ENCODE measurements at places on chromosomes 3 and 15. TPM values are rescaled to one million over a fixed set of nuclear protein-coding genes. Genes with fewer than 3 reads are reported as not detected.

Gene MUC20
- total RNA-seq: 16.3 TPM

Gene RASL12
- total RNA-seq: 0.56 TPM

Gene AAGAB
- total RNA-seq: 13.6 TPM

Gene CHST2
- 1.2 TPM for total RNA-seq

Gene CSK
- 33.8 TPM for total RNA-seq

Gene PHC3
- total RNA-seq: 32.6 TPM

Gene ABCC5
- 7.6 TPM for total RNA-seq

Gene REC114
- total RNA-seq: not detected

Gene ARNT2
- 0.48 TPM for total RNA-seq

Gene FAM131A
- 3.1 TPM for total RNA-seq

Gene NOX5
- total RNA-seq: not detected

Gene NUP210
- 17.7 TPM for total RNA-seq

Gene LDHAL6B
- not detected for total RNA-seq

Gene SEMA6D
- total RNA-seq: 0.87 TPM

Gene VWA5B2
- total RNA-seq: not detected

Gene SETD2
- 20.3 TPM for total RNA-seq

Gene DAPK2
- 6.1 TPM for total RNA-seq

Gene FRMD5
- not detected for total RNA-seq

Gene AQP9
- 72.9 TPM for total RNA-seq

Gene SYNM
- total RNA-seq: 3.2 TPM

Gene UBL7
- total RNA-seq: 16.7 TPM

Gene PPP1R14D
- total RNA-seq: not detected

Gene PLA1A
- total RNA-seq: 24.7 TPM

Gene COLQ
- total RNA-seq: 1.00 TPM

Gene EFCC1
- 0.39 TPM for total RNA-seq

Gene ZNF620
- 1.4 TPM for total RNA-seq

Gene CLSTN2
- 1.0 TPM for total RNA-seq

Gene ABHD6
- total RNA-seq: 64.3 TPM

Gene KLF15
- total RNA-seq: 68.7 TPM

Gene MYH15
- not detected for total RNA-seq

Gene NAALADL2
- 2.1 TPM for total RNA-seq

Gene ALPK3
- 1.3 TPM for total RNA-seq

Gene PLSCR5
- not detected for total RNA-seq

Gene CFAP44
- 2.3 TPM for total RNA-seq

Gene C15orf40
- total RNA-seq: 7.8 TPM

Gene PLSCR2
- total RNA-seq: not detected

Gene ZDHHC23
- total RNA-seq: 12.6 TPM

Gene LRRC49
- 0.79 TPM for total RNA-seq

Gene MAP1A
- 0.18 TPM for total RNA-seq

Gene MED12L
- total RNA-seq: 0.39 TPM

Gene PIGZ
- 1.2 TPM for total RNA-seq

Gene CIP2A
- total RNA-seq: 0.44 TPM

Gene ISLR2
- total RNA-seq: not detected

Gene WNT7A
- total RNA-seq: not detected

Gene SLC2A2
- total RNA-seq: 162 TPM

Gene CD86
- 0.97 TPM for total RNA-seq

All from right lobe of liver (tissue), 6 donors.